ENCODE measurements at places on chromosomes 7 and 10.

DNA sequence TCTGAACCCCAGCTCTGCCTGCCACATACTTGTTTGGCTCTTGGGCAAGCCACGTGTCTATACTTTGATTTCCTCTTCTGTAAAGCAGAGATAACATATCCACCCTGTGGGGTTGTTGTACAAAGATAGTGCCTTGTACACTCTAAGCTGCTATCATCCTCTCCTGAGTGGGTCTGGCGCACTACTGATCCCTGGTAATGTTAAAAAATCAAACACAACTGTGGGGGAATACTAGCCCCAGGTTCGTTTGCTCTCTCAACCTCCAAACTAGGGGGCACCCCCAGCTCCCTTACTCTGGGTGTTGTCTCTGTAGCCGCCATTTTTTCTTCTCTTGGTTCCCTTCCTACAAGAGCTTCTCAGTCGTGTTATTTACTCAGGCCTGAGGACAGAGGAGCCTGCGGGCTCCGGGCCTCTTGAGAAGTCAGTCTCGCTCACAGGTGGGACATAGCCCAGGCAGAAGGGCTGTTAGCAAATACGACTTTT, 1.0 kb downstream of the POLM start:
- DNase-seq, result no peak

DNA sequence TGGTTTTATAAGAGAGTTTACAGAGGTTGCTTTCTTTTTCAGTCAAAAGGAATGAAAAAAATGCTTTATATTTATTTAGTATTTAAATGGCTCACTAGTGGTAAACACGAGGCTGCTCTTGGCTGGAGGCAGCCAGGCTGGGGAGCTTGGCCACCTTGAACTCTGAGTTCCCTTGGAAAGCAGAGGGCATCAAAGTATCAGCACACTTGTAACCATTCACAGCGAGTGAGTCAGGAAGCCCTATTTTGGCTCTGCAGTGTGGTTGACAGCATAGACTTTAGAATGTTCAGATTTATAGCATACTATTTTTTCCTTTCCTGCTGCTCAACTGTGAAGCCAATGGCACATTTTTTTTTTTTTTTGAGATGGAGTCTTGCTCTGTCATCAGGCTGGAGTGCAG, 51.6 kb downstream of the CYCS start:
- DNase-seq, result no peak

- no peak for DNase-seq
These were observed 34.0 kb downstream of the LUC7L2 start for GRCh38 chr7:139393621-139394211.

- DNase-seq, result no peak
These were observed 674.8 kb upstream of the C7orf33 start for GRCh38 chr7:147915781-147916180.

GRCh38 chr10:23694446-23694920, 255.6 kb downstream of the OTUD1 start:
- DNase-seq, result peak; percentile 36

DNA sequence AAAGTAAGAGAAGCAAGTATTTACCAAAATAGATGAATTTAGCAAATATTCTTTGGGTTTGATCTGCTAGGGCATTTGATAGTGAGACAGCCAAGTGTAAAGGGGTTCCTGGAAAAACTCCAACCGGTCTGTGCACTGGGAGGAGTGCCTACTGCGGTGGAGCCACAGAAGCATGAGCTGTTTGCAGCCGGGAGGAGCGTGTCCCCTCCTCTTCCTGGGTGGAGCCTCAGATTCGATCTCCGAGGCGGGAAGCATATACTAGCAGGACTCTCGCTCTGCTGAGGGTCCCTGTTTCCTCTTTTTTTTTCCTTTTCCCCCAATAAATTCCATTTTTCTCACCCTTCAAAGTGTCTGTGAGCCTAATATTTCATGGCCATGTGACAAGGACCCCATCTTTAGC, 45.1 kb upstream of the MET start:
- no peak for DNase-seq

- DNase-seq, result no peak
These were observed 131.8 kb upstream of the GHITM start for GRCh38 chr10:84007482-84007881.

DNA sequence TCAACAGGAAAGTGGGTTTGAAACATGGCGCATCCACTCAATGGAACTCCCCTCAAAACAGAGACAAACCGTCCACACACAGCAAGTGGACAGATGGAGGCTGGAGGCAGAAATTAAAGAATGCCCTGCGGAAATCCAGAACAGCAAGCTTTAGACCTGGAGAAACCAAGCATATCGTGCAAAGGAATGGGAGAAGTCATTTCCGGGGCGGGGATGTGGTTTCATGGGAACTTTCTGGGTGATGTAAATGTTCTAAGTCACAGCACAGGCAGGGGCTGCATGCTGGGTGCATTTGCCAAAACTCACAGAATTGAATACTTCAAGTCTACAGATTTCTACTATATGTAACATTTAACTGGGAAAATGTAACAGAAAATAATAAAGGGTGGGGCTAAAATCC, 213.0 kb downstream of the PTPRN2 start:
- DNase-seq, result no peak

DNA sequence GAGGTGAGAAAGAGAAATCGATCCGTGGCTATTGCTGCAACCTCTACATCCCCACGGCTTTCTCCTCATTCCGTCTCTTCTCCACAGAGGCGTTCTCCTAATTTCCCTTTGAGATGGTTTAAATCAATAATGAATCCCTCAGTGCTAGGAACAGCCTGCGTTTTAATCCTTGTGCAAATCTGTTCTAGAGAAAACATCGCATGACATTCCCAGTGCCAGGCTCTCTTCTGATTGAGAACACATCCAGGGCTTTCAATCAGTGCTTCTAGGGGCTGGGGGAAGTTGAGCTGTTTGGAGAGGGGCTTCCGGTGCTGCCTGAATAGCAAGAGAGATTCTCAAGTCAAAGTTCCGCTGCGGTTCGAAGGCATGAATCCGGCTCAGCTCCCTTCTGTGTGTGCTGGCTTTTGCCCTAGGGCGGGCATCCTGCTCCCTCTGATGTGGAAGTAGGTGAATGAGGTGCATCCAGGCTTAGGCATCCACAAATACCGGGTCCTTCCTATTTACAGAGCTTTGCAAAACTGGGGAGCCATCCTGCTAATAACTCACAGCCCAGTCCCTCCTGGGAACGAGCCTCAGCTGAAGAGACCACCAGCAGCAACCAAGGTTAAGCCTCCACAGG, 62.8 kb downstream of the CHST15 start:
- no peak for DNase-seq

- DNase-seq, result no peak
These were observed 1.8 kb downstream of the PRXL2A start for GRCh38 chr10:80410122-80410521.

- no peak for DNase-seq
These were observed 20.9 kb upstream of the CYP3A43 start for GRCh38 chr7:99806839-99807478.

GRCh38 chr10:86523348-86523747, 1.8 kb upstream of the WAPL start:
- DNase-seq, result no peak

DNA sequence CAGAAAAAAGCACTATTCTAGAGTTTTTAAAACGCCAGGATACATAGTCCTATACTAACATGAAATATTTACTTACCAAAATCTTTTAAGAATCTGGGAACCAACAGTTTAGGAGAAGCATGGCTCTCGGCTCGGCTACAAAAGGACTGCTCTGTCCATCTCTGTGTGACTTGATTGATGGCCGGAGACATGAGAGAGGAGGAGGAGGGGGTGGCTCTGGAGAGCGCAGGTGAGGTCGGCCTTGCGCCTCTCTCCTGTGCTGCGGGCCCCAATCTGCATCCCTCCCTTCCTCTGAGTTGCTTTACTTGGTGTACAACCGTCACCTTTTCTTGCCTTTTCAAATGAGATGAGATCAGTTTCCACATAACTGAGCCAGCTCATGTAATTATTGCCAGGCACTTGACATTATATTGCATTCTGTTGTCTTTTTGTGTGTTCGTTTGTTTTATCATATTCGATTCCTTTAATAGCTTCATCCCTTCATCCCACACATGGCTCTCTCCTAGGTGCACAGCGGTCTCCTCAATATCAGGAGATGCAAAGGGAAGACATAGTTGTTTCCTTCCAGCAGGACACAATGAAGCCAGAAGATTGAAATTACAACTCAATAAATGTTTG, 87.8 kb upstream of the KLF6 start:
- DNase-seq, result no peak

- DNase-seq, result no peak
These were observed 44.7 kb downstream of the SH2D4B start for GRCh38 chr10:80582286-80582960.

DNA sequence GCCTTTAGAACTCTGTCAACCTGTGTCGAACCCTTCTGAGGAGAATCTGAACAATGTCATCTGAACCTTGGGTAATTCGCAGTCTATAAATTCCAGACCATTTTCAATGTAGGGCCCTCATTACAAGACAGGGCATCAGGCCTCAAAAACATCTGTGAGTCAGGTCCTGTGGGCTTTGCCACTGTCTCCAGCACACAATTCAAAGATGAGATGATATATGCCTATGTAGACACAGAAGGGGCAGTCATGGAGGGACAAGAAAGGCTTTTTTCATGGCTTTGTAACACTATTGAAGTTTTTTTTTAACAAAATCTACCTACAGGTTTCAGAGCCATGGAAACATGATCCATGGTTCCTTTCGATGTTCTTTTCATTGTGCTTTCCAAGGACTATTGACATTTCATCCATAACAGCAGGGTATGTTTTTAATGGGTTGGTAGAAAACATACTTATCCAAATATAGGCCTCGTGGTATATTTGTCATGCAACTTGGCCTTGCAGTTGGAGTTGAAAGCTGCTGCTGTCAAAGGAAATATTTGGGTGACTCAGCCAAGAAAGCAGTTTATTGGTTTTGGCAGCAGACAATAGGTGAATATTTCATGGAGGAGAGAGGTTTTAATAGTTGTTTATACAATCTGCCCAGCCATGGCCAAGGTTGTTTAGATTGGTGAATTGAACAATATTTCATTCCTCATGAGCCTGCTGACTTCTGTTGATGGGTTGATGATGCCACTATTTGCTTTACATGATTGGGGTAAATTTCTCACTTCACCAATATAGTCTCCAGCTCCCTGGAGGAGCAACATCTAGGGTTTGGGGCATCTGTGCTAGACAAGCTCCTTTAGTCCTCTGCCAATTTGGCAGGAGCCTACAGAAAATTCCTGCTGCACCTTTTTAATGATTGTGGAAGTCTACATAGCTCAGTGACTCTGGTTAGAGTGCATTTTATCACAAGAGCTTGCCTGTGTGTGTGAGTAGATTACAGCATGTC, 158.4 kb upstream of the TMEM72 start:
- no peak for DNase-seq

GRCh38 chr7:127437241-127437640, 44.7 kb upstream of the ZNF800 start:
- no peak for DNase-seq

DNA sequence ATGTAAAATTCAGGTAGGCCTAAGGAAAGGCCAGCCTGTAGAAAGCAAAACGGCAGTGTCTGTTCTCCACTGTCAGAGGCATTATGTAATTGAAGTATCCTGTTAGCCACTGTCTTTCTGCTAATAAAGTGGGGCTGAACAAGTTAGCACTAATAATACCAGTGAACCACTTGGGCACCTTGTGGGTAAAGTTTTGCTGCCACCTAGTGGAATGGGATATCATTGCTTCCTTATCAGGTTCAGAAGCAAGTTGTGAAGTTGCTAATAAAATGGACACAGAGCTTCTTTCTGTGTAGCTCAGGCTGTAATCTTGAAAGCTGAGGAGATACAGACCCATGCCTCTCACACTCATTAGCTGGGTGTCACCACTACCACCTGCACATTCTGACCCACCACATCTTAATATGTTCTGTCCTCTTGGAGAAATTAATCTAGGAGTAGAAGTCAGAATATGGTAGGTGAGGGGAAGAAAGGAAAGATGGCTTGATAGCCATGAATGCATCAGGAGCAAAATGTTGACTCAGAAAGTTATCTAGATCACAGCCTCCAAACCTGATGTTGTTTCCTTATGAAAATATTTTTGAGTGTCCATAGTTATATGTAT, 175.1 kb downstream of the SEPTIN7 start:
- peak; percentile 61 for DNase-seq

DNA sequence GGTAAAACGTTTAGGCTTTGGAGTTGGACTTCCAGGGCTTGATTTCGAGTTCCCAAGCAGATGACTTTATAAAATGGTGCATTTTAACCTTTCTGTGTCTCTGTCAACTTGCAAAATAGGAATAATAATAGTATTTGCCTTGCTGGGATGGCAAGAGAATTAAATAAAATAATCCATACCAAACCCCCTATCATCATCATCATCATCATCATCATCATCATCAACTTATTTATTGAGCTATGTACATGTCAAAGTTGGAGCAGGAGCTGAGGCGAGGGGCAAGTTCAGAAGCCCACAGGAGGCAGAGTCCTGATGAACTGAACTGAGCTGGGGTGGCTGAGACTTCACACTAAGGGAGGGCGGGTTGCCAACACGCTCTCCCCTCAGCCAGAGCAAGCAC, 51.7 kb upstream of the KCNMA1 start:
- no peak for DNase-seq

DNA sequence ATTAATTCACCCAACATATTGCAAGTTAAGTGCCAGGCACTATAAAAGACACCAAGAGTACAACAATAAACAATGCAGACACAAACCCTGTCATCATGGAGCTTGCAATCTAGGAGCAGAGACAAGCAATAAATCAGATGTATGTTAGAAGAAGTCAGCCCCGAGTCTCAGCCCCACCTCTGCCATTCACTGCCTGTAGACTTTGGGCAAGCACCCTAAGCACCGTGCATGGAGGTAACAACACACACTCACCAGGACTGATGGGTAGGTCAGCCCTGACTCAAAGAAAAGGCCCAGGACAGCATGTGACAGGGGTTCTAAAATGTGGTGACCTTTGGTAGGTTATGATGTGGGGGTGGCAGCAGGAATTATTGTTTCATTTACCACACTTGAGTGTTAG, 49.3 kb upstream of the PLEKHA1 start:
- DNase-seq, result no peak

GRCh38 chr10:14860791-14861190, 17.9 kb upstream of the SUV39H2 start:
- no peak for DNase-seq

- DNase-seq, result no peak
These were observed 26.2 kb downstream of the VSTM4 start for GRCh38 chr10:49089152-49089551.

DNA sequence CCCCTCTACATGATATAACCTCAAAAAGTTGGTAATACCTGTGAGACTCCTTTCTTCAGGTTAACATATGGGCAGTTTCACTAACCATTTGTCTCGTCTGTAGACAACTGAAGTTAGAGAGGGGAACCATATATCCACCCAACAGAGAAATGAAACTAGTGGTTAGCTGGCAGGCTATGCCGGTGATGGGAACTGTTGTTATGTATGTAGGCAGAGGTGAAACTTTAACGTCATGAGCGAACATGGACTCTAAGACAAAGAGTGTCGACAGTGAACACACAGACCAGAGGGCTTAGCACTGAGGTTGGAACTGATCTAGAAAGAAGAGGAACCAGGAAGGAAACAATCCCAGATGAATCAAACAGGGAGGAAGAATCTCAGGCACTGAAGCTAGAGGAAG, 112.4 kb downstream of the ELMO1 start:
- DNase-seq, result no peak

GRCh38 chr10:89861584-89862301, 160.4 kb downstream of the KIF20B start:
- DNase-seq, result no peak

GRCh38 chr7:126791306-126791705, 461.4 kb downstream of the GRM8 start:
- DNase-seq, result no peak

Data from endothelial cell (in vitro differentiated cells).